ENCODE measurements at places on chromosomes 6 and 20.

DNA sequence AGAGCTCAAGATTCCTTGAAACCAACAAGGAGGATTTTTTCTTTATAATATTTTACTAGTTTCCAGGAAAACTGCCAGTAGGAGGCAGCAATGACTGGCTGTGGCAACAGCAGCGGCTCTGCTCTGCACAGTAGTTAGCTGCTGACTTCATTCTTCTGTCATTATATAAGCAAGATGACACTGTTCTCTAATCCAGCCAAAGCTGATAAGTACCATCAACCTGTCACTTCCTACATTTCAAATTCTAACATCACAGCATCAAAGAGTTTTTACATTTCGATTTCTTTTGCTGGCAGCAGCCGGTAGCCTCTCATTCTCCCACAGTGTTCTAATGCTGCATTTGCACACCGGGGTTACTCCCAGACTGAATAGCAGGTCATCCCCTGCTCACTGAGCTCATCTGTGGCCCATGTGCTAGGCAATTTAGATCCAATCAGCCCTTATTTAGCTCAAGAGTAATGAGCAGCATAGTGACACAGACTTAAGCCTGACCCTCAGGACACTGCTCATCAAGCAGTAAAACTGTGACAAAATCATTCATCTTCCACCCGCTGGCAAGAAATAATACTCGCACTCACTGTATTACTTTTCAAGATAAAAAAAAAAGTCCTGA is 67.8 kb downstream of the MMS22L start:
- DNase-seq, result peak; percentile 53

GRCh38 chr6:29757701-29758293 is 34.6 kb downstream of the HLA-F start:
- no peak for DNase-seq

DNA sequence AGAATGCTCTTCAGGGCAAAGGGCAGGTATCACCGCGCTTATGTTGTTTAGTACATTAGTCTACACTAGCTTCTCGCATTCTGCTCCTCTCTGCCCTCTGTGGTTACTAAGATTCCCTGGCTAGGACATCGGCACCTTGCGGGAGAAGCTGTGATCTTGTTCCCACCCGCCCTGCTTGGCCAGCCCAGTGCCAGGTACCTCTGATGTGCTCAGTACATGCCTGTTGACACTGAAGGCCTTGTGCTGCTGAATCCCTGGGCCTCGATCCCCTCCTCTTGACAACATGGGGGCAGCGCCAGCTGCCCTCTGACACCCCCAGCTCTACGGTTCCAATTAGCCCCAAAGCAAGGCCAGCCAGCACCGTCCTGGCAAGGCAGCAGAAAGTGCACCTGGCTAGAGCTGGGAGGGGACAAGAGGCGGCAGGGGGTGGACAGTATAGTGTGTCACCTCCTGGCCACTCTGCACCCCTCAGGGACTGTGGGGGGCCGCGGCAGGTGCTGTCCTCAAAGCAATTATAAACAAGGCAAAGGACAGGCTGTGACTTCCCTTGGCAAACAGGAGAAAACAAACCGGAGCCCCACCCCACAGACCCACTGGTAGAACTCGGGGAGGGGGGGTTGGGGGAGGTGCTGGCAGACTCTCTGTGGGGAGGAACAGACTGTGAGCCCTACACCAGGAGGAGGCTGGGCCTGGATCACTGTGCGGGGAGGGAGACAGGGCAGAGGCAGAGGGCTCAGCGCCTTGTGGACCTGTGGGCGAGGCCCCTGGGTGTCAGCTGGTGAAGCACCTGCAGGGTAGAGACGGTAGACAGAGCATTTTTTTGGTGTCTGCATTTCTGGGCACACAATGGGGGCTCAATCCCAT is 7.1 kb downstream of the TFEB start:
- DNase-seq, result no peak

DNA sequence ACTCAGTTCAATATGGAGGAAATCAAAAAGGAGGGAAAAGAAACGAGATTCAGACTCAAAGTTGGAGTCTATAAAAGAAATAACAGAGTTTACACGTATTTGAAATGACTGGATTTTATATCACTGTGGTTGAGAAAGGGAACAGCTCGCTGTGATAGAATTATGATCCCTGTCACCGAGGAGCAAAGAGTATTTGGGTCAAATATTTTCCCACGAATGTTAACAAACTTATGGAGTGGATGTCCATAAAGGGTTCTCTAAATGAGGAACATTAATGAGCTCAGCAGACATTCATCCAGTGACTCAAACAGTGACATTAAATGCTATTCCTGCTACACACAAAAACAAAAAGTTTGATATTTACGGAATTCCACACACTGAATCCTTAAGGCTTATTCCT is 57.9 kb downstream of the FHL5 start:
- DNase-seq, result no peak

DNA sequence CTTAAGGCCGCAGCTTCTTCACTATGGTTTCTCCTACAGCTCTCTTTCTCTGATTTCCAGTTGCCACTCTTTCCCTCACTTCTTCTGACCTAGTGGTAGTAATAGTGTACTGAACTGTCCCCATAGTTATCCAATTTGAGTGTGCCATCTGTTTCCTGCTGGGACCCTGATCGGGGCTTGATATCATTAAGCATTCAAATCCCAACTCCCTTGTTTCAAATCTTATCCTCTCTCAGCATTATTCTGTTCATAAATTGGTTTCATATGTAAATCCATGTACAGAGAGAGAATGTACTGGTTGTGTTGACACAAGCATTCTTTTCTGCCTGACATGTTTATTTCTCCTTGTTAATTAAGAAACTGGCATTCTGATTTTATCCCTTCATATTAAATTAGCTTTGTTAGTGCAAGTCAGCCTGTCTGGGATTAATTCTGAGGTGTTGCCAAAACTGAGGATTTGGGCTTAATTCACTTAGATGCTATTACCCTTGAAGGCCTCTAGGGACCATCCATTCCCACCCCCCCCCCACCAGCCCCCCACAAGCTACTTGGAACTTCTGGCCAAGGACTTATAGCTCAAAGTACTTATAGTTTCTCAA is 84.6 kb upstream of the PROKR2 start:
- DNase-seq, result no peak

DNA sequence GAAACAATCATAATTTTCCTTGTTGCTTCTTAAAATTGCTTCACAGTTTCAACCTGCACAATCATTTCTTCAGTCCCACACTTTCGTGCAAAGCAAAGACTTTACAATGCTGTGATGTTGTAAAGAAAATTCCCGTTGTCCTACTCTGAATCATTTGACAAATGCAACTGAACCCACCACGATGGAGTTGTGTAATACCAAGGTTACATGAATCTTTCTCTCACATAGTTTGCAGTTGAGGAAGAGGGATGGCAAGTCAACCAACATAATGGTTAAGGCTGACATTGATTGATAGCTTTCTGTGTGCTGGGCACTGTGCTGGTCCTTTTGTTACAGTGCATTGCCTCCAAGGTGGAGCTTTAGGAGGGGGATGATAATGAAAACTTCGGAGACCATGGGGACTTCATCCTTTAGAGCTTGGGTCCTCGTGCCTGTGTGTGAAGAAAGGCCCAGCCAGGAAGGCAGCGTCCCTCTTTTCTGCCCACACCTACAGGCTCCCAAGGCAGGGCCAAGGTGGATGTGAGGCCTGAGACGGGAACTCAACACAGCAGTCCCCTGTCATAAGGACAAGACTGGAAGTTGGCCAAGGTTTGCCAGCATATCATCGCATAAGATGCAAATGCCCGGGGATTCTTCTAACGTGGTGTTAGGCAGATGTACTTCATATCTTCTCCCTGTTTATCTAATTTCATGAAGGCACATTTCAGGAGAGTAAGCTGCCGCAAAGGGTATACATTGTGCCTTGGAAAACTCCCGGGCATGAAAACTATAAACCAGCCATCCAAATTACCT is 96.9 kb downstream of the LY86 start:
- DNase-seq, result no peak

GRCh38 chr6:145199961-145200360 is 535.4 kb downstream of the EPM2A start:
- no peak for DNase-seq

DNA sequence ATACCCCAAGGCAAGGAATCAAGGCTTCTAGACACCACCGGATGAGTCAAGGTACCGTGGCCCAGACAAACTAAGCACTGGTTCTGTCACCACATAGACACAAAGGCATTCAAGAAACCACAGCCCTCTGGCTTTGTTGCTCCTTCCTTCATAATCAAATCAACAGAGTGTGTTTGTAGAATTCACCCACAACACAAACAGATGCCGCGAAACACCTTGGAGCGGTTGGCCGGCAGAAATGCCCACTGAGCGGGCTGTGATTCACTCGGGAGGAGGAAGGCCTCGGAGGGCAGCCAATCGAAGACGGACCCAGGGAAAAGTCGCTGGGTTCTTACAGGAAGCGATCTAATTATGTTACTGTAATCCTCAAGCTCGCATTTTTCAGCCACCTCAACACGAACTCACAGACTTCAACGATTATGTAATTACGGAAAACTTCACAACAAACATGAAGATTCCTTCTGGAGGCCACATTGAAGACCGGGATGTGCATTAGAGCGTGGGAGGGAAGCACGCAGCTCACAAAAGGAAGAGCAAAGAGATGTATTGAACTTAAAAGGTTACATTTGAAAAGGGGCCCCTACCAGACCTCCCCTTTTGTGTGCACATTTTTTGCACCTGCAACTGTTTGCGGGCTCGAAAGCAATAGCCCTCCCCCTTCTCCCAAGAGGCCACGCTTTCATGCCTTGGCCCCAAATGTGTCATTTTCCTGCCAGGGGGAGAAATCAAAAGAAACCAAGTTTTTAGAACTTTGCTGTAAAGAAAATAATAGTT is 184.7 kb upstream of the PREP start:
- DNase-seq, result no peak

DNA sequence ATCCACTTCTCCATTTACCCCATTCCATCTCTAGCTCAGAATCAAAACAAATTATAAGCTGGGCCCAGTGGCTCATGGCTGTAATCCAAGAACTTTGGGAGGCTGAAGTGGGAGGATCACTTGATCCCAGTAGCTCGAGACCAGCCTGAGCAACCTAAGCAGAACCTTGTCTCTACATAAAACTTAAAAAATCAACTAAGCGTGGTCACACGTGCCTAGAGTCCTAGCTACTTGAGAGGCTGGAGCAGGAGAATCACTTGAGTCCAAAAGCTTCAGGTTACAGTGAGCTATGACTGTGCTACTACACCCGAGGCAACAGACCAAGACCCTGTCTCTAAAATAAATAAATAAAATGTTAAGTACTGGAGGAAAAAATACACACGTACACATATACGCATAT is 74.7 kb upstream of the RUNX2 start:
- no peak for DNase-seq

GRCh38 chr6:162371121-162371520 is 356.4 kb downstream of the PRKN start:
- no peak for DNase-seq

DNA sequence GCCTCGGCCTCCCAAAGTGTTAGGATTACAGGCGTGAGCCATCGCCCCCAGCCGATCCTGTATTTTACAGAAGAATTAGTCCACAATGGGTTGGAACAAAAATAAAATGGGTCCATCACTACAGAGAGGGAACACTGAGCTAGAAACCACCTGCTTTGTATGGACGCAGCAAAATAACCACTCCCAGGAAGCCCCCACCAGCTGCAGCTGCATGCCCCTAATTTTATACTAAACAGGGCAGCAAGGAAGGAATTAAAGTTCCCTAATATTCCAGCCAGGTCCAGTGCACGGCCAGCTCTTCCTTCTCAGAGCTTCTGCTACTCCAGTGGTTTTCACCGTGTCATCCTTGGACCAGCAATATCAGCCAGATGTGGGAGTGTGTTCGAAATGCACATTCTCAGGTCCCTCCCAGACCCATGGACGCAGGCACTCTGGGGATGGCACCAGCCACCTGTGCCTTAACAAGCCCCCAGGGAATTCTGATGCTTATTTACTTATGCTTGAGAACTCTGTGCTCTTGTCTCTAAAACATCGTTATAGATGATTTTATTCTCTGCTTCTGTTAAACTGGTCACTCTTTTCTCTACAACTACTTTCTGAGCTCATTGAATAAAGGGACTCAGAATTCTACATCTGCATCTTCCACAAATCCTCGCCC is 189.5 kb upstream of the SLC24A3 start:
- DNase-seq, result no peak

GRCh38 chr20:7975851-7976414 is 35.7 kb upstream of the HAO1 start:
- no peak for DNase-seq

DNA sequence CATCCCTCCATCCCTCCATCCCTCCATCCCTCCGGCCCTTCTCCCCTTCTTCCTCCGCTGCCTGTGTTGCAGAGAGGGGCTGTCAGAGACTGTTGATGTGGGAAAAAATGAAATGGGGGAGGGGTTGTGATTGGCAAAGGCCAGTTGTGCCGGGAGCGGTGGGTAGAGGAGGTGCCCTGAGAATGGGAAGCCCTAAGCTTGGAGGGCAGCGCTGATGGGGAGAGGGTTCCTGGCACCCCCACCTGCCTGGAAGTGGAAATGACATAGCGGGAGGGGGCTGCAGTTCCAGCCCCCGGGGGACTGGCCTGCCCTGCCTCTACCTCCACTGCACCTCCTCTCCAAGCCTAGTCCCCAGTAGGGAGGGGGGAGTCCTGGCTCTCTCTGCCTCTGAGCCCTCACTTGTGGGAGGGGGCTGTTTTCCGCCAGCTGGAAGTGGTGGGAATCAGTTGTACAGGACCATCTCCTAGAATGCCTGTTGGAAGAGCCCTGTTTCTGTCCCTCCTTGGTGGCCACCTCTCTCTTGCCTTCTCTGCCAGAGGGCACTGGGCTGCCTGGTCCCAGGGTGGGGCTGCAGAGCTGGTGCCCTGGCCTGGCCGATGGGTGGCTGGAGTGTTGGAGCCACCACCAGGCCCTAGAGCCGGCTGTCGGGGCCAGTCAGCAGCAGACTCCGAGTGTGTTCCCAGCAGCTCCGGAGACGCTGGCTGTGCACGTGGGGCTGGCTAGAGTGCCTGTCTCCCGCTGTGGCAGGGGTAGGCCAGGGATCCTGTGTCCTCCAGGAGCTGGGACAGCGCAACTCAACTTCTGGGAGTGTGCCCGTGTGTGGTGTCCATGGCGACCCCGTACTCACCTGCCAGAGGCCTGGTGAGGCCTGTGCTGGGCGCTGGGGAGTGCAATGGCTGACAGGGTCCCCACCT is 1.5 kb downstream of the DLGAP4 start:
- no peak for DNase-seq

DNA sequence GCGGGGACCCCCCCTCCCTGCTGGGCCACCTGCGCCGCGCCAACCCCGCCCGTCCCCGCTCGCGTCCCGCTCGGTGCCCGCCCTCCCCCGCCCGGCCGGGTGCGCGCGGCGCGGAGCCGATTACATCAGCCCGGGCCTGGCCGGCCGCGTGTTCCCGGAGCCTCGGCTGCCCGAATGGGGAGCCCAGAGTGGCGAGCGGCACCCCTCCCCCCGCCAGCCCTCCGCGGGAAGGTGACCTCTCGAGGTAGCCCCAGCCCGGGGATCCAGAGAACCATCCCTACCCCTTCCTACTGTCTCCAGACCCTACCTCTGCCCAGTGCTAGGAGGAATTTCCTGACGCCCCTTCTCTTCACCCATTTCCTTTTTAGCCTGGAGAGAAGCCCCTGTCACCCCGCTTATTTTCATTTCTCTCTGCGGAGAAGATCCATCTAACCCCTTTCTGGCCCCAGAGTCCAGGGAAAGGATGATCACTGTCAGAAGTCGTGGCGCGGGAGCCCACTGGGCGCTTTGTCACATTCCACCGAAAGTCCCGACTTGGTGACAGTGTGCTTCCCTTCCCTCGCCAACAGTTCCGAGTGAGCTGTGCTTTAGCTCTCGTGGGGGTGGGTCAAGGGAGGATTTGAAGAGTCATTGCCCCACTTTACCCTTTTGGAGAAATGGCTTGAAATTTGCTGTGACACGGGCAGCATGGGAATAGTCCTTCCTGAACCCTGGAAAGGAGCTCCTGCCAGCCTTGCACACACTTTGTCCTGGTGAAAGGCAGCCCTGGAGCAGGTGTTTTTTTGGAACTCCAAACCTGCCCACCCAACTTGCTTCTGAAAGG is 2.1 kb downstream of the VEGFA start:
- DNase-seq, result peak; percentile 51
